ENCODE measurements at places on chromosomes 7 and 10.

DNA sequence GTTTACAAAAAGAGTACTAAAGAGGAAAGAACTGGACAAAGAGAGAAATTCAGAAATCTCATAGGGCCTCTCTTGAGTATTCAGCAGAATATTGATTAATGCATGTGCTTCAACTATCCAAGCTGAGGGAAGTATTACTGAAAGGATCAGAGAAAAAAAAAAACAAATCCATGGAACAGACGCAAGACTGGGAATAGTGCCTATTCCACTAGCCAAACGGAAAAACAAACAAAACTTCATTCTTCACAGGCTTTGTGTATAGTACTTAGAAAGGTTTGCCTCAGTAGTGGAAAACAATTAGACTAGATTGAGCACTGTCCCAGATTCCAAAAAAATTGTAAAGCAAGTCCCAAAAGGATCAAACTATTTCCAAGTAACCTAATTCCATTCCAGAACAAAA lies 106.2 kb downstream of the TFEC start:
- DNase-seq: no peak

DNA sequence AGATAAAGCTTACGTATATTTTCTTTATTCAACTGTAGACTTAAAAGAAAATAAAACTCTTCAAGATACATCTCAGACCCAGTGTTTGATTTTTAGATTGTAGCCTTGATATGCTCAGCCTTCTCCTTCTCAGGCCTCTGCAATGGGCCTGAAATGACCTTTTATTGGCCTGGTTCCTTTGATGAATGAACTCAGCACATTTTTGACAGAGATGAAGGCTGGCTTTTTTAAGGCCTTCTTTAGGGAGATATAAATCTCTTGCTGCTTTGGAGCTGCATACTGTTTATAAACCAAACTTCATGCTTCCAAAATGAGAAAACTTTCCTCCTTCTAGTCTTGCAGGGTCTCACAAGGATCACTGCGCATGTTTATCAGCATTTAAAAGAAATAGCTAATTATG lies 1049.8 kb downstream of the LRMDA start:
- DNase-seq: no peak

- peak; percentile 46 for DNase-seq
Measured at GRCh38 chr7:98641646-98642500, 24.8 kb downstream of the NPTX2 start.

- DNase-seq: no peak
Measured at GRCh38 chr10:52256832-52257691, 57.0 kb upstream of the DKK1 start.

GRCh38 chr7:38318803-38319416 lies 45.5 kb upstream of the TARP start:
- no peak for DNase-seq

DNA sequence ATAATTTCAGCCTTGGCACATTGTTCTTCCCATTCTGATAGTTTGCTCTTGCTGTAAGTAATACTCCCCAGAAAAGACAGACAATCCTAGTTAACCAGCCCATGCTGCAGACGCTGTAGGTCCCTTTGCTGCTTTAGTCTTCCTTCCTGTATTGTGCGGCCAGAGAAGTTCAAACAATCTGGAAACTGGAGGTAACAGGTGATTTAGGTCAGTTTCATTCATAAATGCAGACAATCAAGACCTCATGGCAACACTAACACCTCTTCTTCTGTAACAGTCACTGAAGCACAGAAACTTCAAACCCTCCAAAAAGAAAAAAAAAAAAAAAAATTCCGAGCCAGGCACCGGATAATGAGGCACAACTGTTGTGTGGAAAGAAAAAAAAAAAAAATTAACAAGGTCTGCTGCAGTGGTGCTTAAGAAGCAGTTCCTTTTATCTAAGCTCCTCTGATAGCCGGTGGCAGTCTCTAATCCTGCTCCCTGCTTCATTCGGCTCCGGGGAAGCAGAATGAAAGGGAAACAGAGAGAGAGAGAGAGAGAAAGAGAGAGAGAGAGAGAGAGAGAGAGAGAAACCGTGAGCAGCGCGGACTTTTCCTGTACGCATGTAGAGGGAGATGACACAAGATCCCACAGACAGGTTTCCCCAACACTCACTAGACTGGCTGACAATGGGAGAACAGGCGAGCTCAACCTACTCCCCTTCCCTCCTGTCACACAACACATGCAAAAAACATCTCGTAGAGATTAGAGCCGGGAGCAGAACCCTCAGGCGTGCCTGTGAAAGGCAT lies at the start of gene SEMA3A:
Gene SEMA3A, minus strand, starts transcription at position 306 of the 788 bp plus-strand sequence. Its CDS starts 203 bp downstream, at position 103.
- DNase-seq: peak; percentile 62

DNA sequence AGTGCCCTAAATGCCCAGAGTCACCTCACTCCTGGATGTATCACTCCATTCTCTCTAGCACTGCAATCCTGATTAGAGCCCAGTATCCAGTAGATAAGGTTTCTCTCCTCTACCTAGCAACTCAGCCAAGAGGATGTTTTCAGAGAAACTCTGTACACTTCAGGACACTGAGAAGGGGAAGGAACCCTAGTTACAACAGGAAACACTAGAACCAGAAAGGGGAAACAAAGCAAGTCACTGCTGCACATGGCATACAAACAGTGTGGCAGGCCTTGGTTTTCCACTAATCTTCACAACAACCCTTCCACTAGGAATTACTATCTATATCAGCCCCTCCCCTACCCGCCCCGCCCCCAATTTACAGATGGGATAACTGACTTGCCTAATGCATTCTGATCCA lies 1.6 kb downstream of the FAM204A start:
- DNase-seq: no peak

- no peak for DNase-seq
Measured at GRCh38 chr10:51651063-51651462, 48.3 kb downstream of the CSTF2T start.

DNA sequence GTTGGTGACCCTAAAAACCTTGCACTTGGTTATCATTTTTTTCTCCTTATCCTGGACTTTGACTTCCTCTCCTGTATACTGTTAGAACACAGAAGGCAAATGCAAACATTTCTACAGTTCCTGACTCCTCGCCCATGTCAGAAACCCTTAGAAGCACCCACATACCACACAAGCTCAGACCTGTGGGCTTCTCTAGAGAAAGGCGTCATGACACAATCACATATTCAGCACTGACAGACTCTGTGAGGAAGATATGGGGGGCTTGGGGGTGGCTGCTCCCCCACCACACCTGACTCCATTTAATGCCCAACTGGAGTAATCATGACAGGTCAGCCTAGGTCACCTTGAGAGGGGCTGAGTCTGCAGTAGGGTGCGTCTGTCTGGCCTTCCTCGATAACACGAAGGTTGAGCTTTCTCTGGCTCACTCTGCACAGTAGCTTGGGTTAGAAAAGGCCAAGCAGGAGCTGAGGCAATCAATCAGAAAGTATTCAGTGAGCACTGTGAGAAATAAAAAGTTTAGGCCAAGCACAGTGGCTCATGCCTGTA lies 50.9 kb downstream of the CCDC3 start:
- no peak for DNase-seq

GRCh38 chr7:6249043-6249442 lies 23.4 kb downstream of the CYTH3 start:
- DNase-seq: no peak

DNA sequence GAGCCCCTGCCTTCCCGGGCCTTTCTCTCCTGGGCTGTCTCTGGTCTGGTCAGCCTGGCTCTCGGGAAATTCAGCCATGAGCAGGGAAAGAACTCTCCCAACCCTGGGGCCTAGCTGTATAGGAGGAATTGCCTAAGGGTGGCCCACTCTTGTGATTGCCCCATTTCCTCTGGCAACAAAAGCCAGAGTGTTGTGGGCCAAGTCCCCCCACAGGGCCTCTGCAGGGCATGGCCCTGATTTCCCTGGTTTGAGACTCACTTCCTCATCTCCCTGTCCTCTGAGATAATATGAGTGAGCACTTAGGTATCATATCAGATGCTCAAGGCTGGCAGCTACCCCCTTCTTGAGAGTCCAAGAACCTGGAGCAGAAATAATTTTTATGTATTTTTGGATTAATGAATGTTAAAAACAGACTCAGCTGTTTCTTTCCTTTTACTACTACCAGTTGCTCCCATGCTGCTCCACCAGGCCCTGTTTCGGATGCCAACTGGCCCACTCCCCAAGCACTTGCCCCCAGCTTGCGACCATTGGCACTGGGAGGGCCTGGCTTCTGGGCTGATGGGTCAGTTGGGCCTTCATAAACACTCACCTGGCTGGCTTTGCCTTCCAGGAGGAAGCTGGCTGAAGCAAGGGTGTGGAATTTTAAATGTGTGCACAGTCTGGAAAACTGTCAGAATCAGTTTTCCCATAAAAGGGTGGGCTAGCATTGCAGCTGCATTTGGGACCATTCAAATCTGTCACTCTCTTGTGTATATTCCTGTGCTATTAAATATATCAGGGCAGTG lies 11.4 kb downstream of the IRF5 start:
- no peak for DNase-seq

GRCh38 chr10:47438857-47439474 lies 44.9 kb downstream of the ANXA8 start:
- no peak for DNase-seq

DNA sequence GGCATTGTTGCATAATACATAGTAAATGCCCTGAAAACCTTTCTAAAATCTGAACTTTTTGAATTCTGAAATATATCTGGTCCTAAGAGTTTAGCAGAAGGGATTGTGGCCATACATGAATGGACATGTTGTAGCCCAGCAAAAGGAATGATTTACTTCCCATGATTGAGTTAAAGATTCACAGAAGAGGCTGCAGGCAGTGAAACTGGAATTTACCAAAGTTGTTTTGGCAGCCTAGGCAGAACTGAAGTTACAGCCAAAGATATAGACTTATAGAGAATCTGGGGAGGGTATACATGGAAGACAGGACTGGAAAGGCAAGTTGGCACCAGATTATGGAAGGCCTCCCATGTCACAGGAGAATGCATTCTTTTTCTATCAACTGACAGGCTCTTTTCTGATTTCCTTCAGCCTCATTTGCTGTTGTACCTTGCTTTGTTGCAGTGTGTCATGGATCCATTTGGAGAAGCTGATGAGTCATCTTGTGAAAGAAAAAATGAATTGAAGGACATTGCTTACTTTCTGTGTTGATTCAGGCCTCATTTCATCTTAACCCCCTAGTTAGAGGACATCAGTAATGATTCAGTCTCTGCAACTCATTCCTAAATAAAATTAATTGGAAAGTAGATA lies 356.2 kb upstream of the LRGUK start:
- no peak for DNase-seq

- DNase-seq: no peak
Measured at GRCh38 chr10:115998301-115998700, 274.7 kb downstream of the GFRA1 start.

DNA sequence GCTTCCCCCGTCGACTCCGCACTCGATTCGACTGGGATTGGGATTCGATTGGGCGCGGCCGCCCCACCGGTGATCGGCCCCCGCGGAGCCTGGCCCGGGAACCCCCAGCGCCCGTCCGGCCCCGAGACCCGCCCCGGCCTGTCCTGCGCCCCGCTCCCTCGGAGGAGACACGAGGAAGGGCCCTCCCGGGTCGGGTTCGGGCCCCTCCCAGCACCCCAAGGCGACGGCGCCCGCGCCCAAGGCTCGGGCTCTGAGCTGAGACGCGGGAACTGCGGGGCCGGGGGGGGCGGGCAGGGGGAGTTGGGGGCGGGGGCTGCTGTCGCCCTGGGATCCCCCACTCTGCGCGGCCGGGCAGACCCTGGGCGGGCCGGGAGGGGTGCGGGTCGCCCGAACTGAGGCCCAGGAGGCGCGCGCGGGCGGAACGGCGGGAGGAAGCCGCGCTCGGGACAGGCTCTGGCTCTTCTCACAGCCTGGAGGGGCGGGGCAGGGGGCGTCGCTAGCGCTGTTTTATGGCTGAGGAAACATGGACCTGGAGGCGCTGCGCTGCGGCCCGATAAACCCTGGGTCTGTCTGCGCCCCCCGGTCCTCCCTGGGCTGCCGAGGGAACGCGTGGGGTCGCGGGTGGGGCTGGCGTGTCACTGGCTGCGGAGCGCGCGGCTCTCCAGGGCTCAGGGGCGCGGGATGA lies 1.7 kb upstream of the NKX6-2 start:
- no peak for DNase-seq

- DNase-seq: no peak
Measured at GRCh38 chr10:121741248-121741792, 143.1 kb upstream of the FGFR2 start.

All from left kidney (tissue), 8 donors.